Glutamatergic neuron (in vitro differentiated cells): ENCODE measurements at places on chromosomes 5 and 9. TPM values are rescaled to one million over a fixed set of nuclear protein-coding genes. Genes with fewer than 3 reads are reported as not detected.

PCDHGB1 gene
- total RNA-seq, result 9.6 TPM

MAP1B gene
- 2,530 TPM for total RNA-seq

SLC44A1 gene
- total RNA-seq, result 9.6 TPM

SURF1 gene
- 56.1 TPM for total RNA-seq

GABRG2 gene
- total RNA-seq, result 4.5 TPM

GRCh38 chr5:141691286-141691866 is 9.3 kb upstream of the ARAP3 start:
- no peak for DNase-seq

DNA sequence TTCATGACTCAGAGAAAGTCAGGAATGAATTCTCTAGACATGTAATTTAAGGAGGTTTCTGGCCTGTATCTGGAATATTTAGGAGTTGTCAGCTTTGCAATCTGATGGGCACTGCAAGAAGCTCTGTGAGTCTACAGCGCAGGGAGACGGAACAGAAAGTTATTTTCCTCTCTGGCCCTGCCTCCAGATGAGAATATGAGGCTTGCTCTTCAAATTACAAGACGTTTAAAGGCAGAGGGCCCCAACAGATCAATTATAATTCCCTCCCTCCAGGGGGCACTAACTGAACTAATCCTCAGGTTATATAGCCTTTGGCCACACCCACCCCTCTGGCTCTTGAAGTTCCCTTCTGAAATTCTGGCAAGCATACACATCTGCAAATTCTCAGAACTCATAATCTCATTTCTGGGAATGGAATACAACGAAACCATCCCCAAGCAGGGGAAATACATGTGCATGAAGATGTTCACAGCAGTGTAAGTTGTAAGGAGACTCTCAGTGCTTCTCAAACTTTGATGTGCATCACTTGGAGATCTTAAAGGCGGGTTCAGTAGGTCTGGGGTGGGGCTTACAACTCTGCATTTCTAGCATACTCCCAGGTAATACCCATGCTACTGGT is 307.6 kb downstream of the CWC27 start:
- DNase-seq, result no peak

DNA sequence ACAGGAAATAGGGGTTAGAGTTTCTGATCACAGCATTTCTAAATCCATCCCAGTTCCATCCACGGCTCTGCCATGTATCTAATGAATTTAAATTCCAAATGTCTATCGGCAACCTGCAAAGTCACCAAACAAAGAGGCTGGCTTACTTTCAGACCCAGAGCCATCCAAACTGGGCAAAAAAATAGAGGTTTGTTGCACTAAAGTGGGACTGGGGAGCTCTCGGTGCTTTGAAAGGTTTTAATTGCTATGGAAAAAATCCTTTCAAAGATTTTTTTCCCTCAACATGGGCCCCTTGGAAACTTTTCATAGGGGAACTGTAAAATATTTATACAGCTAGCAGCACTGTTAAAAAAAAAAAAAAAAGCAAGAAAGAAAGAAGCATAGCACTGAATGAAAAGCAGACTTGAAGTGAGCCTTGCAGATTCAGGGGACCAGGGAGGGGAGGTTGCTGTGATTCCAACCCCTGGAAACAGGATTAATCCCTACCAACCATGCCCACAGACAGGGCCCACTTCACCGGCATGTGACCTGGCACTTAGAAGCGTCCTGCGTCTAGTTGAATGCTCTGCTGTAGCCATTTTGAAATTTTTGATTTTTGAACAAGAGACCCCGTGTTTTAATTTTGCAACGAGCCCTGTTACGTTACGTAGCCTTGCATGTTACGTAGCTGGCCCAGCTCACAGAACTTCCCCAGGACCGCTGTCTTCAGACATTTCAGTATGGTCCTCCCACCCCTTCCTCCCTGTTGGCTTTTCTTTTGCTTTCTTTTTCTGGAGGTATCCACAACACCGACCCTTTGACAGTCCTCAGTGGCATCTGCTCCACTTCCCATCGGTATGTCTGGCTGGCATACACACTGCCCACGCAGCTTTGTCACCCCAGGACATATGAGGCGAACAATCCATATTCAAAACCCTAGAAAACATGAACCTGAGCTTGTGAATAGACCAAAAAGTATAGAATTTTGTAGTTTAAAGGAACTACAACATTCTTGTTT is 105.3 kb upstream of the NFIB start:
- no peak for DNase-seq

DNA sequence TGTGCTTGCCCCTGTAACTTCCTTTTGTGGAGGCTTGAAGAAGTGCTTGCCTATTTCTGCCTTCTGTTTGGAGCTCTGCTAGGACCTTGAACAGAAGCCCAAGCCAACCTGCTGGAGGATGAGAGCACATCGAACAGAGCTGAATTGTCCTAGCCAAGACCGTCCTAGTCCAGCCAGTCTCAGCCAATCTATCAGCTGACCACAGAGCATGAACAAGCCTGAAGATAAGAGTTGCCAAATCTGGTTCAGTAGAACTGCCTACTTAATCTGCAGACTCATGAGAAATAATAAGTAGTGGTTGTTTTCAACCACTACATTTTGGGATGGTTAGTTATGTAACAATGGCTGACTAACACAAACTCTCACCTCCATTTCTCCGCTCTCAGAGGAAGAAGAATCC is 4.4 kb upstream of the SNX2 start:
- no peak for DNase-seq

- no peak for DNase-seq
These were observed 359 bp downstream of the PRELID1 start for GRCh38 chr5:177303925-177304391.

- no peak for DNase-seq
These were observed 8.0 kb downstream of the MAP1B start for GRCh38 chr5:72115296-72115695.

DNA sequence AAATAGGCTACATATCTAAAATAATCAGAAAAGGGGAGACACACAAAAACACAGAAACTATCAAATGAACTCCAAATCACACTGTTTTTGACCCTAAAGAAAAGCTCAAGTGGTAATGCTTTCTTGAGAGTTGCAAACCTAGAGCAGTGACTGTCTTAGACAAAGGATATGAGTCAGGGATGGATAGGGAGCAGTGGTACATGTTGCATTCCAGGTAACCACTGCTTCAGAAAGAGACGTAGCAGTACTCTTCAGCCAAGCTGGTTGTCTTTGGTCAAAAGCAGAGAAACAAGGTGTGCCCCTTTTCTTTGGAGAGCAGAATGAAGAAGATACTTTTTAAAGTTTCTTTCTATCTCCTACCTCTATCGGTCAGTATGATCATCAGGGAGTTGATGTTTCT is 1003.6 kb downstream of the CDH9 start:
- DNase-seq, result no peak

DNA sequence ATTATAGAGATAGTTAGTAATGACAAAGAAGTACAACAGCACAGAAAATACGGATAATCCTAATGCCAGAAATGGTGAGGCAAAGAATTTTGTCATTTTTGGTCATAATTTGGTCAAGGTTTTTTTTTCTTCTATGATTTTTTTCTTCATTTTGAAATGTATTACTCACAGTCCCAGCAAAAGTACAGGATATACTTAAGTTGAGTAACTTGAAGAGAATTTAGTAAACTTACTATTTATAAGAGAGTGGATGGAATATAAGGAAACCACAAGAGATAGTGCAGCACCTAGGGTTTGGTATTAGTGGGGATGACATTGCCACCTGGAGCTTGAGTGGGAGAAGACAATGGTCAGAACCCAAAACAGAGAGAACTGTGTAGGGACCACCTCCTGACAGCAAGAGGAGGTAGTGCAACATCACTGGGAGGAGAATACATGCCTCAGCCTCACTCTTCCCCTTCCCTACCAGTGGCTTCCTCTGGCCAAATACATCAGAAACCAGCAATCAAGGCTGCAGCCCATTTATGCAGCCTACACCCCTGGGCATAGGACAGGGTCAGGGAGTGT is 434.5 kb upstream of the TRPC7 start:
- no peak for DNase-seq

GRCh38 chr9:133075925-133076630 is 14.3 kb downstream of the CEL start:
- DNase-seq, result no peak

GRCh38 chr9:129280623-129281271 is 102.7 kb upstream of the IER5L start:
- DNase-seq, result peak; percentile 81

- no peak for DNase-seq
These were observed 26.8 kb upstream of the TJP2 start for GRCh38 chr9:69147041-69147834.

DNA sequence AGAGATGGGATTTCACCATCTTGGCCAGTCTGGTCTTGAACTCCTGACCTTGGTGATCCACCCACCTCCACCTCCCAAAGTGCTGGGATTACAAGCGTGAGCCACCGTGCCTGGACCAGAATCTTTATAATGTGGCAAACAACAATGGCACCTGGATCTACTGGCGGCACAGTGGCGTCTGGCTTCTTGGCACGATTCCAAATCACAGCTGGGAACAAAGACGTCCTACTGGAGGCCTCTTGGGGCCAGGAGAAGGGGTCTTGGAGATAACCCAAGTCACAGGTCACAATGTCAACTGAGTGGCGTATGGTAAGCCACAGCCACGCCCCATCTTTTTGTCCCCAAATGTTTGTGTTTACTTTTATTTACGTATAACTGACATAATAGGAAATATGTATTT is 77.8 kb upstream of the RAPGEF1 start:
- DNase-seq, result no peak

GRCh38 chr9:8823131-8823895 is 1023.7 kb upstream of the DMAC1 start:
- no peak for DNase-seq

DNA sequence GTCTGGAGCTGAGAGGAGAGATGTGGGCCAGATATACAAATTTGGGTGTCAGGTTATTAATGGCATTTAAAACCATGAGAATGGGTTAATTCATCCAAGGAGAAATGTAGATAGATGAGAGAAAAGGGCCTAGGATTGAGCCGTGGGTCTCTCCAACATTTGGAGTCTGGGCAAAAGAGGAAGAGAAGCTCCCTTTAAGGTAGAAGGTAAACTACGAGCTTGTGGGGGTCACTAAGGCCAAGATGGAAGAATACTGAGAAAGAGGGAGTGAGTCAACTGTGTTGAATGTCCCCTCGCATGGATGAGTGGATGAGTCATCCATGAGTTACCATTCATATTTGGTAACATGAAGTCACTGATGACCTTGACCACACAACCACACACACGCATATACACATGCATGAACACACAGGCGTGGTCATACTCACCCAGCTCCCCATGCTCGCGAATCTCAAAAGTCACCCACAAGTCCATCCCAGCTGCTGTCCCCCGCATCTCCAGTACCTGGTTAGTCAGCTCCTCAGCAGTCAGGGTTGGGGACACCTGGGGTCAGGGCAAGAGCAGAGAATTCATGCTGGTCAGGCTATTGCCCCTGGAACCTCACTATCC is 6.8 kb upstream of the FCHSD1 start:
- no peak for DNase-seq

DNA sequence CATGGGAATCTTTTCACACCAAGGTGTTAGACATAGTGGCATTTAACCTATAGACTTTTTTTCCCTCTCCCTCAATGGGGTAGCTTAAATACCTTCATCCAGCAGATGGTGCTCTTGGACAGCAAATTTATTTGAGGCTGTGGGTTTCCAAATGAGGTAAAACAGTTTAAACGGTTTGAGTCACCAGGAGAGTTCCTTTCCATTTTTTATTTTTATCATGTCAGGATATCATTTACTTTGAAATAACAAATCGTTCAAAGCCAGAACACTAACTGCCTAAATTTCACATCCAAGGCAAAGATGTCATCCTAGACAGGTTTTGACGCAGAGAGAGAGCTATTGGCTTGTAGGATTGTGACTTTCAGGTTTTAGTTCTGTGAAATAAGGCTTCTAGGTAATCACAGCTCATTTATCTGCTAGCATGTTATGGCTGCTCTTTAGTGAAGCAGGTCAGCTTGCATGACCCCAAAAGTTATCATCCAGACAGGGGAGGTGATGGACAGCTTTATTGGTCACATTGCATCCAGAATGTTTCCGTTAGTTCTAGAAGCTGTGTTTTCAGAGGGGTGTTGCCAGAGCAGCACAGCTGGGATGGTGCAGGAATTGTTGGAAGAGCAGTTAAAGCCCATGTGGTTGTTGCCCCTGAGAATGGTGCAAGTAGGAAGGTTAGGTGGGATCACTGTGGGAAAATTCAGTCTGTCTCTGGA is 69.8 kb downstream of the KDM4C start:
- no peak for DNase-seq

DNA sequence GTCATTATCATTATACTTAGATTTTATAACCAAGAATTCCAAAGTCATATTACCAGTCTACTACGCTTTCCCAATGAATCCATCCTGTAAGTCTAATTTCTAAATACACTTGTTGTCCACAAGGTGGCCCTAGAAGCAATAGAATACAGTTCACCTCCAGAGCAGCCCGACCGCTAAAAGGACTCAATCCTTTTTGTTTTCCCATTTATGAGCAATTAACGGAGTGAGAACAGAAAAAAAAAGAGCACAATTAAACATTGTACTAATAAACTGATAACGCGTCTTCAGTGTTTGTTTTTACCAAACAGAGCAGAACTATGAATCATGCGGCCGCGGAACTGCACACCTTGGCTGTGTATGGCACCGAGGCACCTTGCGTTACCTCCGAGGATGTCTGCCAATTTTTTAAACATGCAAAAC is 160.7 kb upstream of the DAPK1 start:
- no peak for DNase-seq

DNA sequence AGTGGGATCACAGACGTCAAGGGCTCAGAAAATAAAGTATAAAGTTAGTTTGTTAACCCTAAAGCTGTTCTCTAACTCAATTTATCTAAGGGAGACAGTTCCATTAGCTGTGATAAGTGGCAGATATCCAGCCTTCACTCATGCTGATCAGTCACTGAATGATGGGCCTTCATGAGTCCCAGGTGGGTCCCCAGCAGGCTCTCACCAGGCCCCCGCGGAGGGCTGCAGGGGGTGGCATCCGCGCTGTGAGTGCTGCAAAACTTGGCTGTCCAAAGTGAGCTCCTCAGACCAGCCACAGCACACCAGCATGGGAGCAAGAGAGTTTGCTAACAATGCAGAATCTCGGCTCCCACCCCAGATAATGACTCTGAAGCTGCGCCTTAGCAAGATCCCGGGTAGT is 187.2 kb downstream of the GNA14 start:
- no peak for DNase-seq

- DNase-seq, result no peak
These were observed 14.2 kb downstream of the LHX6 start for GRCh38 chr9:122214507-122214906.

DNA sequence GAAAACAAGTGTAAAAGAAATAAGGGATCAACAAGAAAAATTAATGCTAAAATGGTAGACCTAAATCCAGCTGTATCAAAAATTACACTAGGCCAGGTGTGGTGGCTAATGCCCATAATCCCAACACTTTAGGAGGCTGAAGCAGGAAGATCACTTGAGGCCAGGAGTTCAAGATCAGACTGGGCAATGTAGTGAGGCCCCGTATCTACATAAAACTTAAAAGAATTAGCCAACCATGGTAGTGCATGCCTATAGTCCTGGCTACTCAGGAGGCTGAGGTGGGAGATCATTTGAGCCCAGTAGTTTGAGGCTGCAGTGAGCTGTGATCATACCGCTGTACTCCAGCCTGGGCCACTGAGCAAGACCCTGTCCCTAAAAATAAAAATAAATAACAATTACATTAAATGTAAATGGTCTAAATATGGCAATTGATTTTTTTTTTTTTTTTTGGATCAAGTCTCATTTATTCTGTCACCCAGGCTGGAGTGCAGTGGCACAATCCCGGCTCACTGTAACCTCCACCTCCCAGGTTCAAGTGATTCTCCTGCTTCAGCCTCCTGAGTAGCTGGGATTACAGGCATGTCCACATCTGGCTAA is 4.2 kb upstream of the FAM151B start:
- DNase-seq, result no peak
